ENCODE measurements at places on chromosomes 5 and 9. TPM values are rescaled to one million over a fixed set of nuclear protein-coding genes. Genes with fewer than 3 reads are reported as not detected.

- no peak overlapping the region for H3K4me3 ChIP-seq
- H3K36me3 ChIP-seq, result no peaks in the 10 kb centered on the region
- peaks cover 4% of the 10 kb centered on the region for H3K27me3 ChIP-seq
- no peaks in the 10 kb centered on the region for H3K4me1 ChIP-seq
These were observed 27.2 kb upstream of the DEPDC1B start for GRCh38 chr5:60727033-60727679.

GRCh38 chr9:135517407-135517822 is 3.8 kb upstream of the LCN1 start:
- no peaks in the 10 kb centered on the region for H3K27me3 ChIP-seq
- H3K27ac ChIP-seq, result no peak overlapping the region
- no peaks in the 10 kb centered on the region for H3K36me3 ChIP-seq
- H3K4me3 ChIP-seq, result no peak overlapping the region
- H3K4me1 ChIP-seq, result no peaks in the 10 kb centered on the region

DNA sequence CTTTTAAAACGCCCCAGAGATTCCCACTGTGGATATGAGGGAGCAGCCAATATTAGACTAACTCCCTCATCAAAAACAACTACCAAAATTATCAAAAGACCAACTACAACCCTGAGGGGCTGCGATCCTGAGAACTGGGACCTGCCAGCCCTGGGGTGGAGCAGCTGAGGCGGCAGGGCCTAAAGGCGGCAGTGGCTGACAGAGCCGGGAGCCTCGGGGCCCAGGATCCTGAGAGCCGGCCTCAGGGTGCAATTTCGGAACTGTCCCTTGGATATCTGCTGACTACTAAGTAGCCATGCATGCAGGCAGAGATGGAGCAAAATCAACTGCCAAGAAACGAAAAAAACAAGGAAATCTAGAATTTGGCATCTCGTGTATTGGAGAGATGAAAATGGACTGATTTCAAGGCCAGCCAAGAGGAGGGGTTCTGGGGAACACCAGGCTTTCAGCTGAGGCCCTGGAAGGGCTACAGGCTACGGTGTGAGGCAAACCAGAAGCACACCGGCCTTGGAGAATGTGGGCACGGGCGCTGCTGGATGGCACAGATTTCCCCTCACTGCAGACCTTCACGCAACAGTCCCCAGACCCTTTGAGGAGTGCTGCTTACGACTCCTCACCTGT is 63.6 kb upstream of the UBAC1 start:
- H3K27ac ChIP-seq, result no peak overlapping the region
- no peaks in the 10 kb centered on the region for H3K4me1 ChIP-seq
- no peak for DNase-seq
- H3K4me3 ChIP-seq, result no peak overlapping the region

DNA sequence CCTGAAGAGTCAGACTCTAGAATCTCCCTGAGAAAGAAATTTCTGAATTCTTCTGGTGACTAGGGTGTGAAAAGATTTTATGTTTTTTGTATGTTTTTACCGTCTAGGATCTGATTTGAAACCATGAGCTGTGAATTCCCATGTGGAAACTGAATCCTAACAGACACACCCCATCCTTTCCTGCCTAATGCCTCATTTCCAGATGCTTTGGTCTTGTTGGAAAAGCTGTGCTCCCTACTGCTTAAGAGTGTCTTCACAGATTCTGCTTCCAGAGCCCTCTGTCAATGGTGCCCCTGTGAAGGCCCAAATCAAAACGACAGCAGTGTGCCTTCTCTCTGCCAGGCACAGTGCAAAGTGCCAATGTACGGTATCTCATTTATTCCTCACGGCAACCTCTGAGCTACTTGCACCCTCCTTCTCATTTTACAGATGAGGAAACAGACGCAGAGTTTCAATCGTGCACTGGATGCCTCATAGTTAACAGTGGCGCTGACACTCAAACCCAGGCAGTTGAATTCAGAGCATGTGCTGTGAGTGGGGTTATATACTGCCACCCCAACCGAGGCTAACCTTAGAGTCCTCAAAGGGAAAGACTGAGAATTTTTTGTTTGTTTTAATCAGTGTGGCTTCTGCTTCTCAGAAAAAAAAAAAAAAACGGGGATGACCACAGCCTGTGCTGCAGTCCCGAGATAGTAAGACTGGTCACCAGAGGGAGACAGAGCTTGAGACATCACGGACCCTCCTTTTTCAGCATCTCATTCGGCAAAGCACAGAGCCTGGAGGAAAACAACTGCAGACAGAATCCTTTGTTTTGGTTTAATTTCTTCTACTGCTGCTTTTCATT is 188.4 kb downstream of the SNCAIP start:
- no peak overlapping the region for H3K27ac ChIP-seq
- no peaks in the 10 kb centered on the region for H3K36me3 ChIP-seq
- H3K4me3 ChIP-seq, result no peak overlapping the region
- peaks cover 4% of the 10 kb centered on the region for H3K27me3 ChIP-seq
- DNase-seq, result no peak

DNA sequence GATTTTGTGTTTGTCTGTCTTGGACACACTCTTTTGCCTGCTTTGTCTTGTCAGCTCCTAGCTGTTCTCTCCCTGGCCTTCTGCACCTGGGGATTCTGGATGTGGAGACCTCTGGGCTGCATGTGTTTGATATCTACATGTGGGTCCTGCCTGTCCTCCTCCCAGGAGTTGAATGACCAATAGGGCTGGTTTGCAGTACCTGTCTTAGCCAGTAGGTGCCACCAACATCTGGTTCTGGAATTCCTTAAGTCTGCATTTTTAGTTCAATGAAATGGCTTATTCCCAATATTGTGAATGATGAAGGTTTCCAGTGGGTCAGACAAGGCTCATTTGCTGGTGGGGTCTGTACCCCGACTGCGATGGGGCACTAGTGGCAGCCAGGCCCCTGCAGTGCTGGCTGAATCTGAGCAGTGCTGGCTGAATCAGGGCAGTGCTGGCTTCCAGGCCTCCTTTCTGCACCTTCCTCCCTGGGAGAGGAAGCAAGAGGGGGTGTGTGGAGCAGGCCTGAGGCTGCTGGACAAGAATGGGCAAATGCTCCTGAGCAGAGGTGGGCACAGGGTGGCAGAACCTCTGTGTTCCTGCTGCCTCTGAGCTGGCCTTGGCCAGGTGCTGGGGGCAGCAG is 73.3 kb downstream of the RXRA start:
- H3K27ac ChIP-seq, result no peak overlapping the region
- no peak overlapping the region for H3K4me3 ChIP-seq
- DNase-seq, result no peak
- H3K36me3 ChIP-seq, result no peaks in the 10 kb centered on the region

DNA sequence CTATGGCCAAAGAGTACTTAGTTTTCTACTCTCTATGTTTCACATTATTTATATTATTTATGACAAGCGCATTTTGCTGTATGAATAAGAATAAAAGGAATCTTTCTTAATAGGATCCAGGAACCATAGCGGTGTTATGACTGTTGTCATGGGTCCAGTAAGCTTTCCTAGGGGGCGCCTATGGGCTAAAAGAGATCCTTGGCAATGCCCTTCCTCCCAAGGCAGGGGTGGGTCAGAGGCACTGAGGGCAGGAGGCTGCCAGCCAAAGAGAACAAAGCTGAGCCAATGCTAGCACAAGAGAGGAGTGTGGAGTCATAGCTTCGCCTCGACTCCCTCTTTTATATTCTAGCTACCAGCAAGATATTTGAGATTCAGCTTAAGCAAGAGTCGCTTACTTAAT is 98.4 kb upstream of the GNAQ start:
- no peaks in the 10 kb centered on the region for H3K27me3 ChIP-seq
- H3K27ac ChIP-seq, result no peak overlapping the region
- H3K36me3 ChIP-seq, result no peaks in the 10 kb centered on the region
- H3K4me3 ChIP-seq, result no peak overlapping the region

DNA sequence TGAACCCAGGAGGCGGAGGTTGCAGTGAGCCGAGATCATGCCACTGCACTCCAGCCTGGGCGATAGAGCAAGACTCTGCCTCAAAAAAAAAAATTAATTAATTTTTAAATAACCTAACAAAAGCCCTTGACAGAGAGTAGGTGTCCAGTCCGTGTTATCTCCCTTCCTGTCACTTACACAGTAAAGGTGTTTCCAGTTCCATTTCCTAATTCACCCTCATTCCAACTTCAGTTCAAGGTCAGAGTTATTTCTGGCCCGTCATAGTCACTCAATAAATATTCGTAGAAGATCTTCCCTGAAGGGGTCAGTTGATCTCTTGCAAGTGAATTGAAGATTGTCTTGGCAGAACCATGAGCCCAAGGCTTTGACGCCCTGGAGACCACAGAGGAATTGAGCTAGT is 16.4 kb upstream of the ERGIC1 start:
- H3K27ac ChIP-seq, result no peak overlapping the region
- no peaks in the 10 kb centered on the region for H3K4me1 ChIP-seq
- H3K27me3 ChIP-seq, result no peaks in the 10 kb centered on the region
- DNase-seq, result no peak
- no peaks in the 10 kb centered on the region for H3K36me3 ChIP-seq

The FOXD4 gene
- total RNA-seq, result not detected

The DMRTA1 gene
- total RNA-seq, result not detected

The SELENOP gene
- total RNA-seq, result 0.68 TPM

The PIK3R1 gene
- 105 TPM for total RNA-seq

The GAPT gene
- total RNA-seq, result 0.38 TPM
